ENCODE measurements at places on chromosomes 3 and 15.

GRCh38 chr3:123385981-123386380 is 62.9 kb downstream of the ADCY5 start:
- DNase-seq: no peak

DNA sequence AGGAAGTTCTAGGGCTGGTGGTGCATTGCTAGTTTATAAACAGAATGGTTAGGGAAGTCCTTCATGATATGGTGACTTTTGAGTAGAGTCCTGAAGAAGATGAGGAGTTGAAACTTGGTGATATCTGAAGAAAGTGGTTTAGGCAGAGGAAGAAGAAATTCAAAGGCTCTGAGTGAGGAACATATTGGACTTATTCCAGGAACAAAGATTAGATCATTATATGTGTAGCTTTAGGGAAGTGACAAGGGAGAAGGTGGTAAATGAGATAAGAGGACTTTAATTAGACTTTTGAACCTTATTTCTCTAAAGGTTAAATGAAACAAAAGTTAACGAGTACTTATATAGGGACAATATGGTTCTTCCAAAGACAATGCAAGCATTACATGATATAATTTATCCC is 286.7 kb downstream of the DOCK3 start:
- DNase-seq: no peak

DNA sequence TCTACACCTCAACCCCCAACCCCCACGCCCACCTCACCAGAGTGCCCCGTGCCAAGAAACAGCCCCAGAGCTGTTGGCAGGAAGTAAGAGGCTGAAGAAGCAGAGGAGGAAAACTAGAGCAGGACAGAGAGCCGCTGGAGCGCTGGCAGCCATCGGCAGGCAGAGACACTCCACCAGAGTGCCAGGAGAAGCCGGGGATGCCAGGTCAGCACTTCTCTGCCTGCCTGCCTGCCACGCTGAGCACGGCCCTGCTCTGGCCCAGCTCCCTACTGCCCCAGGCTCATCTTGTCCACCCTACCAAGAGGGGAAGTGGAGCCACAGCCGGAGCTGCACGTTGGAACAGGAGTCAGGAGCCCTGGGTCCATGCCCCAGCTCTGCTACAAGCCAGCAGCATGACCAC is 29.7 kb downstream of the CACNA2D2 start:
- DNase-seq: no peak

DNA sequence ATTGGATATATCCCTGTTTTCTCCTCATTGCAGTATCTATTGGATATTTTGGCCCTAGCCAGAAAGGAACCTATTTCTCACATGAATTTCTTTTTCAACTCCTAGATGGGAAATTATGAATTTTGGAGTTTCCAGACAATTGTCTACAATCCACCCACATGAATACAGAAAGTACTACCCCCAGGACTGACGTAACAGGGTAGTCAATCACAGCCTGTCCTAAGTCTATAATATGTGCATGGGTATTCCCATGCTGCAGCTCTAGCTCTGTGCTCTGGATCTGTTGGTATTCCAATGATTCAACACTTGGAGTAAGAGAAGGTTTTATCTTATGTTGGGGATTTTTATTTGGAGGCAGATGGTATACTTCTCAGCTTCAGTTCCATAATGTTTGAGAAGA is 393.1 kb upstream of the ARRDC4 start:
- DNase-seq: no peak

GRCh38 chr3:37899101-37899707 is 37.5 kb downstream of the CTDSPL start:
- DNase-seq: no peak
